Activated T-helper 1 cell treated with anti-CD3 and anti-CD28 coated beads, Interleukin-2, amount 50 U/mL, for 16 hours (primary cell): ENCODE measurements at places on chromosomes 7 and 10.
A peak's percentile ranks its signal among the peaks of the same experiment; 100 is the strongest.

- DNase-seq = no peak
These were observed 39.6 kb downstream of the GPRIN2 start for GRCh38 chr10:46516660-46517416.

GRCh38 chr10:122034149-122034756, 45.3 kb downstream of the TACC2 start:
- no peak for DNase-seq

GRCh38 chr10:23439452-23439960, 631 bp downstream of the OTUD1 start:
- DNase-seq = peak; percentile 3

- DNase-seq = no peak
These were observed 22.3 kb downstream of the MAP3K8 start for GRCh38 chr10:30456266-30456665.

DNA sequence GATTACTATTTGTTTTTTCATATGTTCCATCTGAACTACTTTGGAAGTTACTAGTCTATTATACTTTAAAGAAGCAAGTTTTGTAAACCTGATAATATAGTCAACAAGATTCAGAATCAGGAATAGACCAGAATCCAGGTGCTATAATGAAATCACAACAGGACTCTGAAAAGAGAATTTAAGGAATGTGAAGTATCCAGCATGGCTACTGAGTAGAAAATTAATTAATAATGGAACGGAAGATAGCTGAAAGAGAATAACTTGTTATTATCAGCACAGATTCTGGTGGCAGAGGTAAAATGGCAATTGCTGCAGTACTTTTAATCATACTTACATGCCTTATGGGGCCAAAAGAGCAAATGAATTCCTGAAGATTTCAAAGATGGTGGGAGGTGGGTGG, 43.1 kb upstream of the CHCHD3 start:
- no peak for DNase-seq

- no peak for DNase-seq
These were observed 650.4 kb downstream of the NXPH1 start for GRCh38 chr7:9083837-9084236.

DNA sequence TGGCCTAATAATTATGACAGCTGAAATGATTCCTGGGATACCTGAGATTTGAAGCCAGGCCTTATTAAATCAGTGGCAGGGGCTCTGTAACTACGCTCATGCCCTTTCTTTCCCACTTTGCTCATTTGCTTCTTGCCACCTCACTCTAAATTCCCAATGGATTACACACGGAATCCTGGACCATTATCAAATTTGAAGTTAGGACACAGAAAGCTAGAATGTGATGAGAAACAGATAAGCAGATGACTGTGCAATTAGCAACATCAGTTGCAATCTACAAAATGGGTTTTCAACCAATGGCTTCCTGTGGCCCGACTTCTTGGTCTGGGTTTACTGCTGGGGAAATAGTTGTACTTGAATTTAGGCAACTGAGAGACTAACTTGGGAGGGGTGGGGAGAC, 374.3 kb downstream of the INHBA start:
- no peak for DNase-seq

DNA sequence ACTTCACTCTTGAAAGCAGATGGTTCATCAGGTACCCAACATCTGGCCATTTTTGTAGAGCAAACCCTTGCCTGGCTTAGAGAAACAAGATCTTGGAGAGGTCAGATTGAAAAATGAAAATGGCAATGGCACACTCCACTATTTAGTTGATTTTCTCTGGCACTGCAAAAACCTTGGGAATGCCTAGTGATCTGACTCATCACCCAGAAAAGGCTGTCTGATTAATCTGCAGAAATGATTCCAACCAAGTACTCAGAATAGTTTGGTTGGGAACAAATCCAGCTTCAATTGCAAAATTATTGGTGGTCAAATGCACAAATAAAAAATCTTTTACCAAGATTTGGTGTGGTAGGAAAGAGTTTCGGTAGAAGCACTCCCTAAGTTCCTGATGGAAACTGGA, 351.2 kb downstream of the PHTF2 start:
- DNase-seq = no peak

DNA sequence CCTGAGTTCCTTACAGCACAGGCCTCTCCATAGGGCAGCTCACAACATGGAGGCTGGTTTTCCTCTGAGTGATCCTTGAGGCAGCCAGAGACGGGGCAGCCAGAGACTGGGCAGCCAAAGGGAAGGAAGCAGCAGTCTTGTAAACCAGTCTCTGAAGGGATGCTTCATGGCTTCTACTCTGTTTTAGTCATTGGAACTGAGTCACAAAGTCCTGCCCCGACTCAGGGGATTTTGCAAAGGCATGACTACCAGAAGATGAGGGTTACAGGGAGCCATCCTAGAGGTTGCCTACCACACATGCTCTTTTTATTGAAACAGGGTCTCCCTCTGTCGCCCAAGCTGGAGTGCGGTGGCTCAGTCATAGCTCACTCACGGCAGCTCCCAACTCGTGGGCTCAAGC, 44.4 kb upstream of the COMMD3 start:
- no peak for DNase-seq

- no peak for DNase-seq
These were observed 13.1 kb upstream of the KMT2E start for GRCh38 chr7:105000927-105001336.
